ENCODE measurements at places on chromosomes 6 and 20. TPM values are rescaled to one million over a fixed set of nuclear protein-coding genes. Genes with fewer than 3 reads are reported as not detected.

DNA sequence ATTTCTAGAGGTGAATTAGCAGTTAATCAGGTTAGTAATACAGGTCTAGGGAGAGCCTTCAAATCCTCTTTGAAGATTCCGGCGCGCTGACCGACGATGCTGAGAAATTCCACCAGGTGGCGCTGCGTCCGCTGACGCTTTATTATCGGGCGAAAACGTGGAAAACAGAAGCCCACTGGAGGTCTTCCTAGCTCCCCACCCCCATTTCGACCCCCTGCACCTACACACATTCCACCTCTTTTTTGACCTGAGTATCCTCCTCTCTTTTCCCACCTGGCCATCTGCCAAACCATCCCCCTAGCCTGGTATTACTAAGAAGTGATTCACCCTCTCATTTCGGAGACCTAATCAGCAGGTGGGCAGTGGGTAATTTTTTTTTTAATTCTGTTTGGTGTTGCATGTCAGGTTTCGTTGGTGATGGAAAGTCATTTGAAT, 65.4 kb upstream of the RIN2 start:
- DNase-seq = peak; percentile 43

DNA sequence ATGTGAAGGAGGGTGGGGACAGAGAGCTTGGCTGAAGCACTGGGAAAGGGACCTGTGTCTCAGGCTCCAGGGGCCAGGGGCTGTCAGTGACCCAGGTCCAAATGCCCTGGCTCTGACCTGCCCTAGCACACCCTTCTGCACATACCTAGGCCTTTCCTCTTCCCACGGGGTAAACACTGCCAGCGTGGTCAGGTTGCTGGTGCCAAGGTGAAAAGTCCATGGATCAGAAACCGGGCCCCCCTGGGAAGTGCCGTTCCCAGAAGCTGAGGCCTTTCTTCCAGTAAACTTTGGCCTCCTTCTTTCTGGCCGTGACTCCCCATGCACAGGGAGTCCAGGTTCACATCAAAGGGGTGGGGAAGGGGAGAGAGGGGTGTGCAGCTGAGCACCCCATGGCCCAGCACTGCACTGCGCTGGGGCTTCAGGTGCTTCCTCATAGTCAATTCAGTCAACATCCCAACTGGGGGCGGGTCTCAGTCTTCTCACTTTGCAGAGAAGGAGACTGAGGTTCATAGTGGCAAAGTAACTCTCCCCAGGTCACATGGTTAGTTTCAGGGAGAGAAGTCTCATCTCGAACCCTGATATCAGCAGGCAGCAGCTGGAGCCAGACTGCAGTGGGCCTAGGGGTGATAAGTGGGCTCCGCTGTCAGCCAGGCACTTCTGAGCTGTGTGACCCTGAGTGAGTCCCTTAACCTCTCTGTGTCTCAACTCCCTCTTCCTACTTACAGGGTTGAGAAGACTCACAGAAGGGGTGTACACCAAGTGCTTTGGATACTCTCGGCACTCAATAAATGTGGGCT, 17.0 kb downstream of the PCK1 start:
- no peak for DNase-seq

DNA sequence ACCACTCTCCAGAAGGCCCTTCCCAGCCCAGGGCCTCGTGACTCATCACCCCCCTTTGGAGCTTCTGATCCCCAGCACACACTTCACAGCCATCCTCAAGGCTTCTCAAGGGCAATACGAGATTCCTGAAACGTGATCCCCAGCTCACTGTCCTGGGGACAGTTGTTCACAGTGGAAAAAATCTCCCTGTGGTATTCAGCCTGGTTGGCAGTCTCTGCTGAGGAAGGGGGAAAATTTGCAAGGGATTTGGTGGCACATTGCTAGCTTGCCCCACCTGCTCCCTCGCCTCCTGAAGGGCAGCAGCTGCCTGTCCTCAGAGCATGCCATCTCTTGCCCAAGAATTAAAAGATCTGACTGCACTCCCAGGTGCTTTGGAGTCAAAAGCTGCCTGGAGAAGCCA, 20.7 kb upstream of the PKHD1 start:
- no peak for DNase-seq

The CABLES2 gene
- 2.9 TPM for polyA plus RNA-seq

DNA sequence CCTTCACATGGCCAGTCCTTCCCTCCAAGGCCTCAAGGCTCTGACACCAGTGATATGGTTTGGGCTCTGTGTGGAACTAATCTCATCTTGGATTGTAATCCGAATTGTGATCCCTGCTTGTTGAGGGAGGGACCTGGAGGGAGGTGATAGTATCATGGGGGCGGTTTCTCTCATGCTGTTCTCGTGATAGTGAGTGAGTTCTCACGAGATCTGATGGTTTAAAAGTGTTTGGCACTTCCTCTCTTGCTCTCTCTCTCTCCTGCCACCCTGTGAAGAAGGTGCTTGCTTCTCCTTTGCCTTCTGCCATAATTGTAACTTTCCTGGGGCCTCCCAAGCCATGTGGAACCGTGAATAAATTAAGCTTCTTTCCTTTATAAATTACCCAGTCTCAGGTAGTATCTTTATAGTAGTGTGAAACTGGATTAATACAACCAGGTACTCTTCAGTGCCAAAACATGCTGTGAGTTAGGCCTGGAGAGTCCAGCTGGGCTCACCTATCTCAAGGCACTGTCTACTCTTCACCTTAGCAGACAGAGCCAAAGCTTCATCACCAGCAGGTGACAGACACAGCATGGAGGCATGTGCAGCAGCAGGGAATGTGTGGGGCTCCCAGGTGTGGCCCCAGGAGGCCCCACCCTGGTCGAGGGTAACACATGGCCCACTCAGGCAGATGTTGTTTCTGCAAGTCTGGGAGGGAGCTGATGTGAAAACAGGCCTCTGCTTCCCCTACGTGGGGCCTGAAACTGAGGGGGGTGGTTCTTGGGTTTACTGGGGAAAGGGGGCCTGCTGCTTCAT, 97.5 kb upstream of the CDYL start:
- DNase-seq = no peak
